NCI-H524 treated with DMSO at 0.1 percent for 48 hours (cell line): ENCODE measurements at places on chromosomes 11 and 22.

GRCh38 chr11:60769811-60770210 lies 13.1 kb downstream of the MS4A15 start:
- no peak for DNase-seq

GRCh38 chr11:58503361-58503856 lies 4.5 kb downstream of the OR5B21 start:
- no peak for DNase-seq

GRCh38 chr22:43825651-43826050 lies 13.5 kb upstream of the EFCAB6 start:
- DNase-seq, result no peak

DNA sequence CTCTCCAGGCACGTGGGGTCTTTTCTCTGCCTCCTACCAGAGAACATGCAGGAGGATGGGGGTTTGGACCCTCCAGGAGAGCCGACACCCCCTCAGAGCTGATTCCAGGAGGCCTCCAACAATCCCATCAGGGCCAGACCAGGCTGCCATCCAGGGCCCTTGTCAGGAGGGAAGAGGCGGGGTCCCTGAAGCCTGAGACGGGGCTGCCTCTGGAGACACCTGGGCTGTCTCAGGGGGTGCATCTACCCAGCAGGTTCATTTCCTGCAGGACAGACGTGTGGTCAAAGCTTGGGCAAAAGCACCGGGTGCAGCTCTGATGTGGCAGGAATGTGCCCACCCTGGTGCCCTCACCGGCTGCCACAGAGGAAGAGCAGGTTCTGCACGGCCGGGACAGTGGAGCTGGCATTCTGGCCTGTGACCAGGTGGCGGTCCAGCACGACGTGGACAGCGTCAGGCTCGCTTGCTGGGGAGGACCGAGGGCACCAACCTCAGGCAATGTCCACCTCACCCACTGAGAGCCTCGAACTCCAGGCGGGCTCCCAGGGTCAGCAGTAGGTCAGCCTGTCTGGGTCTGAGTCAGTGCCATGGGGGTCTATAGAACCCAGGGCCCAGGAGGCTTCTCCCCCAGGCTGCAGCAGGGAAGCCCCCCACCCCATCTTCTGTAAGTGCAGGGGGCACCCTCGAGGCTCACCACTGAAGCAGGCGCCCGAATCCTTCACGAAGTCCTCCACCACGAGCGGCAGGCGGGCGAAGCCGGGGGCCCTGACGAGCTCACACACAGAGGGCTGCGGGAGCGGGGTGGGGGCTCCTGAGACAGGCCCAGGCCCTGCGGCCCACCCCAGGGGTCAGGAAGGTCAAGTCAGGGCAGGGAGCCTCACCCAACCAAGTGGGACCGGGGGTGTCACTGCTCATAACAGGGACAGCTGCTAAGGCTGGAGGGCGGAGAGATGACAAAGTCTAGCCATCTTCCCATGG lies 6.4 kb downstream of the GATD1 start:
- no peak for DNase-seq

DNA sequence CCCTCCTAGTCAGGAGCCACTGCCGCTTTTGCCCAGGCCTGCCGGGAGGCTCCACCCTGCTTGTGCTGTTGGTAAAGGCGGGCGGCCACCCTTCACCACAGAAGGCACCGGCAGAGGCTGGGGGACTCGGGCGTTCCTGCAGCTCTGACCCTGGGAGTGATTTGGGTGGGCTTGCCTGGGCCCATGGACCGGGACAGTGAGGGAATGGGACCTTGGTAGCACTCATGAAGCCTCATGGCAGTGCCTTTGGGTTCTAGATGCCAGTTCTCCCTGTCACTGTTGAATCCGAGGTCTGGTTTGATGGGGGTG lies 4.4 kb downstream of the TPCN2 start:
- no peak for DNase-seq

DNA sequence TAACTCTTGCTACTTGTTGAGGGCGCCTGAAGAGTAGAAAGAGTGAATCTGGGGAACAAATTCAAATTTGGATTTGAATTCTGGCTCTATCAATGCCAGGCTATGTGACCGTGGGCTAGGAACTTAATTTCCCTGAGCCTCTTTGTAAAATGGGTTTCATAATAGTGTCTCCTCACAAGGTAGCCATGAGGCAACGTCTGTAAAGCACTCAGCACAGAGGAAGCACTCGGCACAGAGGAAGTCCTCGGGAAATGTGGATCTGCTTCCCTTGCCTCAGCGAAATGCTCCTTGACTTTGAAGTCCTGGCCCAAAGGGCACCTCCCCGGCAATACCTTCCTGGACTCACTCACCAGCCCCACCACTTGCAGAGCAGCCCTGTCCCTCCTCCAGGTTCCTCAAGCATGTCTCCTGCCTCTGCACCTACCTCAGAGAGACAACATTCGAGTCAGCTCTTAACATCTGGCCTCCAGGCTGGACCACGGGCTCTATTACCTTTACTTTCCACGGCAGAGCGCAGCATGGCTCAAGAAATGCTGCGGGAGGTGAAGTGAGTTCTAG lies 17.7 kb downstream of the CD6 start:
- DNase-seq, result no peak

- DNase-seq, result no peak
Measured at GRCh38 chr22:25540908-25541660, 23.4 kb upstream of the GRK3 start.

GRCh38 chr11:134566311-134566710 lies 154.3 kb upstream of the B3GAT1 start:
- no peak for DNase-seq

DNA sequence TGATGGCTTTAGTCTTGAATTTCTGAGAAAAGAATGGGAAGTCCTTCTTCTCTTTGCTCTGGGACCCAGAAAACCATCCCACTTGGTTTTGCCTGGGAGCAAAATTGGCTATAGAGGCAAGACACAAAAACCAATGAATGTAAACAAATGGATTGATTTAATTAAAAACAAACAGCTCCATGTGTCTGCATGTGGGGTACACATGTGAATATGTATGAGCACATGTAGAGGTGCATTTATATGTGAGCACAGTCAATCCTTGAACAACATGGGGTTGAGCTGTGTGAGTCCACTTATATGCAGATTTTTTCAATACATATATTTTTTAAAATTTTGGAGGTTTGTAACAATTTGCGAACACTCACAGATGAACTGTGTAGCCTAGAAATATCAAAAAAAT lies 87.2 kb downstream of the CCDC81 start:
- DNase-seq, result no peak

DNA sequence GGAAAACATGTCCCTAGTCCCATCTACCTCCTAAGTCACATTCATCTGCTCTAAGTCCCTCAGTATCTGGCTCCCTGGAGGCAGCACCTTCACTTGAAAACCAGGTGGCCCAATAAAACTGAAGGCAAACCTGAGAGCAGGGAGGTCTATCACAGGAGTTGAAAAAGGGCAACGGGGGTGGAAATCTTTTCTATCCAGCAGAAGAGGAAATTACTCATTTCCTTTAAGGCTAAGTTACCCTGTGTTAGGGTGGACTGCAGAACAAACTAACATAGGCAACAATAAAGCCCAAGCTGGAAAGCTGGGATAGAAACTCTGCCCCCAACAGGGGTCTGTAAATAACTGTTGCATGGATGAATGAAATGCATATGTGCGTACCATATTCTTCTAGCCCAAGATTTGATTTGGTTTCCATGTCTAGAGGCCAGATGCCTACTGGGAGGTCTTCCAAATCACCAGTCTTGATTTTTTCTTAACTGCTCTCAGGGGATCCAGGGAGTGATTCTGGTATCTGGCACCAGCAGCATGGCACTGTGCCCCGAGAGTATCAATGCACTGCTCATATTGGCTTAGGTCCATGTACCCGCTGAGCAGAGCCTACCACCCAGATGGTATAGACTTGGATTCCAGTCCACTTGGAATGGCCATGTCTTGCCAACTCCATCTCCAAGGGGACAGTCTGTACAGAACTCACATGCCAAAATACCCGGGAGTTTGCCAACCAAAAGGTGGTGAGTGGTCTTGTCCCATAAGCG lies 350.0 kb upstream of the NCAM1 start:
- DNase-seq, result peak; percentile 94

DNA sequence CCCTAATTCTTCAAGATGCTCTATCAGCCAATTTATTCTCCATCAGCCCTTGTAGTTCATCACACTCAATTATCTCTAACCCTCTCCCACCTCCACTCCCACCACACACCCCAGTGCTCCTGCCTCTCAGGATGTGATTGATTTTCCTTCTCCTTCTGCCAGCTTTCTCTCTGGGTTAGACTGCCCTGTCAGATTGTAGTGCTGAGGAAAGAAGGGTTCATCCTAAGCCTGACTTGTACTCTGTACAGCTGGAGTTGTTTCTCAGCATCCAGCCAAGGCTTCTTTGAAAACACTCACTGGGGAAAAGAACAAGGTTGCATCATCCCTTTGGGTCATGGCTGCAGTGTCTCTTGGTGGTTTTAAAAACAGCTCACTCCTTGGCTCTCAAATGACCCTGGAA lies 61.2 kb downstream of the CECR2 start:
- DNase-seq, result peak; percentile 41

GRCh38 chr11:83046621-83047172 lies 25.0 kb downstream of the RAB30 start:
- no peak for DNase-seq

DNA sequence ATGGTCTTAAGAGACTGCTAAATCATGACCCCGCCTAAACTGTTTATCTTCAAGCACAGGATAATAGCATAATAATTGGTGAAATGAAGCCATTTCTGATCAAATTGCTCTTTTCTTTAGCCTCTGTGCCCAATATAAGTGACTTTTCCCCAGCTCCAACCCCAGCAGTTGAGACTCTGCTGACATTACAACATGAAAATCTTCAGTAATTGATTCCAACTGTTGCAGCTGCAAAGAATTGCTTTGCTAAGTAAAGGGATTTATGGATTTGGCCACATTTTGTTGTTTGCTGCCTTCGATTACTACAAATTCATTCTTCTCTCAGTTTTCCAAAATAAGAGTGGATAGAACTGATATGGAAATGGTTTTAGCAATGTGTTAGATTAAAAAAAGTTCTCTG lies 576.7 kb upstream of the LRRC4C start:
- no peak for DNase-seq

- no peak for DNase-seq
Measured at GRCh38 chr11:130314184-130314749, 450 bp downstream of the ZBTB44 start.

GRCh38 chr11:20611892-20612291 lies 12.5 kb downstream of the SLC6A5 start:
- no peak for DNase-seq

- no peak for DNase-seq
Measured at GRCh38 chr22:27163162-27164137, 506.1 kb downstream of the MIAT start.

GRCh38 chr11:92886243-92886905 lies 83.1 kb upstream of the MTNR1B start:
- no peak for DNase-seq

DNA sequence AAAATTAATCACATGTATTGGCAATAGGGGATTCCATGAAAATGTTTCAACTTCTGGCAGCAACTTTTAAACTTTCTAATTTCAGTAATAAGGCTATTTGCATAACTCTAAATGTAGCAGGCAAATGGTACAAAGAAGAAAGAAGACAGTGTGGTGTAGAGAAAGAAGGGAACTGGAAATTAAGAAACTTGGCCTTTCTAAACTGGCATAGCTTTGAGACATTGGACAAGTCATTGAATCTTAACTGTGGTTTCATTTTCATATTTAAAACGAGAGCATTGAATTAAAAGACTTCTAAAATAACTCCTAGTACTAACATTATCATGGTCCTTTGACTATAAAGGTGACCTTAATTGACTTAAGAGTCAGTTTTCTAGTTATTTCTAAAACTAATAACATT lies 125.0 kb downstream of the UVRAG start:
- DNase-seq, result no peak

DNA sequence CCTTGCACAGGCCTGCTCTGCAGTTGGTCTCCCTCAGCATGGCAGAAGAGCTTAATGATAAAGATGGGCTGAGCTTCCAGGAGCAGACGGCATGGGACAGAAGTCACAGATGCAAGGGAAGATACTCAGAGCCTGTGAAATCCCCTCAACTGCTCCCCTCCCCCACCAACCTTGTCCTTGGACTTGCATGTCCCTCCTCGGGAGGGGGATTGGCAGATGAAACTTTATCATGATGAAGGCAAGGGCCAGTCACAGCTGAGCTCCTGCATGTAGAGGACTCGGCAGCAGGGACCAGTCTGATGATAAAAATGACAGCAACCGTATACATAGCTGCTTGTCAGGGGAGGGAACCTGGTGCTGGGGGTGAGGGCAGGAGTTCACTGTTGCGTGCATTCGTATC lies 6.8 kb upstream of the SLC22A8 start:
- DNase-seq, result no peak

GRCh38 chr11:106961518-106961917 lies 56.8 kb downstream of the GUCY1A2 start:
- no peak for DNase-seq

DNA sequence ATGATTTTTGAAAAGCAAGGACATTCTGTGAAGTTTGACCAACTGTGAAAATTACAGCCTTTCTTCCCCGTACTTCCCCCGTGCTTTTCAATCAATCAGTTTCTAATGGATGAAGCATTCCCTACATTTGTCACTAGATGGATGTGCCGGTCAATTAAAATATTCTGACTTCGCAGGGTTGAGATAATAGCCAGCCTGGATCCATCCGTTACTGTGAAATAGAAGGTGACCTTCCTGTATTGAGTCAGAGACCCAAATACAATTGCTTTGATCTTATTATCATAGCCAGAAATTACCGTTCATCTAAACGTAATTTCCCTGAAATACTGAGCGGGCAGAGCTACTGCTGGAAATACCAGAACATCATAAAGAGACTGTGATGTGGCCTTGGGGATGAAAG lies 21.1 kb upstream of the PARVB start:
- DNase-seq, result no peak

- DNase-seq, result no peak
Measured at GRCh38 chr22:38613588-38613987, 42.6 kb downstream of the FAM227A start.

DNA sequence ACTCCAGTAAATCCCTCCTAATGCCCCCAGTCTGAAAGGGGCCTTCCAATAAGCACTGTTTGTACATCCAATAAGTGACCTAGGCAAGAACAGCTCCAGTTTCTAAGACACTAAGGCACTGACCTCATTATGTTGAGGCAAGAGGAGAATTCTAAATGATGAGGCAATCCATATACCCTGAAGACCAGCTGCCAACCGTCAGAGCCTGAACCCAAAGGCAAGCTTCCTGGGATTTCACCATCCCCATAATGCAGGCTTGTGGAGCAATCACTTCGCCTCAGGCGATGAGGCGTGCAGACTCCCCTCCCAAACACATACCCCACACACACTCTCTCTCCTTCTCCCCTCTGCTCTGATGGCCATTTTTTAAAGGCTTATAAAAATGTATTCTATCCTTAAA lies 49.5 kb downstream of the LGR4 start:
- no peak for DNase-seq
